Activated CD8-positive, alpha-beta memory T cell treated with anti-CD3 and anti-CD28 coated beads for 1 hour (primary cell): ENCODE measurements at places on chromosomes 6 and 20.

DNA sequence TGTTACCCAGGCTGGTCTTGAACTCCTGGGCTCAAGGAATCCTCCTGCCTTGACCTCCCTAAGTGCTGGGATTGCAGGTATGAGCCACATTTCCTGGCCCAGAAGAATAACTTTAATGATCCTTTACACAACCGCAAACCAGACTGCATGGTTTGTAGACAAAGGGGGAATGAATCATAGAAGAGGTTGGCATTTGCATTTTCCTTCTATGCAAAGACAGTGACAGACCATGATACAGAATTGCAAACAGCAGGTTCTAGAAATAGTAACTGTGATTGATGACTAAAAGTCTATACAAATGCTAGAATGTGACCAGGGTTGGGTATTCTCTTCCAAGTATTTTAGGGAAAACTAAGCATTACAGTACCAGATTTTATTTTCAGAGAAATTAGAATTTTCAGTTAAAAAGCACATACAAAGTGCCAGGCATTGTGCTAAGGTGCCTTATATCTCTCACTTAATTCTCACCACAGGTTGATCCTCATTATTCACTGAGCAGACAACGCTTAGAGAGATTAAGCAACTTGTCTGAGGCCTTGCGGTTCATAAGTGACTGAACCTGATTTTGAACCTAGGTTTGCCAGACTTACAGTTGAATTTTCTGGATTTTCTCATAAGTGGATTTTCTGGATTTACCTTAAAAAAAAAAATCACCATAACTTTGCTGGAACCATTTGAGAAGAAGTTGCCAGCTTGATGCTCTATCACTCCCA lies 146.6 kb downstream of the ZFAND3 start:
- DNase-seq: no peak

DNA sequence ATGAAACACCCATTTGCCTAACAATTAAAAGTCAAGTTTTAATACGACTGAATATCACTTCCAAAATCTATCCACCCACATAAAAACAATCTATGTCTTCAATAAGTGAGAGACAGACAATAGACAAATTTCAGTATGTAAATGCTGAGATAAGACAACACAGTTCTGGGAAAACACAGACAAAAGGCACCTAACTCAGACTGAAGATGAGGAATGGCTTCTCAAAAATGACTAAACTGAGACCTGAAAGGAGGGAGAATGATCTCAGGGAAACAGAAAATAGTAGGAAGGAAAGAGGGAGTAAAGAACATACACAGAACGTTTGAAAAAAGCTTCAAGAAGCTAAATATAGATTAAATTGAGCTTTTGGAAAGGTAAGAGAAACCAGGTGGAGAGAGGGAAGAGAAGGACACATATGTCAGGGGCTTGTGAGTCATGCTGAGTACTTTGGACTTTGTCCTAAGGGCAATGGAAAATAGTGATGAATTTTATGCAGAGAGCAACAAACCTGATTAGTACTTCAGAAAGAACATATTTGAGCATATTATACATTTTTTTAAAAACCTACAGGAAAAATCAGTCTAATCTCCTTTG lies 16.1 kb downstream of the LMBRD1 start:
- DNase-seq: no peak

DNA sequence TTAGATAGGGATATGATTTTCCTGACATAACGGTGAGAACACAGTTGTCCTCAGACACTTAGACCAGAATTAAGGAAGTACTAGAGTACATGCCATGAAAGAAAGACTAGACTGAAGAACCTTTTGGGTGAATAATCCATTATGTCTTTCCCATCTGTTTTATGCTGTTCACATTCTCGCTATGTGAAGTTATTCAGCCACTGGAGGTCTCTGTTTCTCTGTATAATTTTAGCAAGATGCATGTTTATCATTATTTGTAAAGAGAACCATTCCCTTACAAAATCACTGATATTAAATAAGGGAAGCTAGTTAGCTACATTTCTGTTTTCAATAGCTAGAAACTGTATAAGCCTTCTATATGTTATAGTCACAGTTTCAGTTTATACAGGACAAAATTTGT lies 391.9 kb downstream of the CD109 start:
- DNase-seq: no peak

DNA sequence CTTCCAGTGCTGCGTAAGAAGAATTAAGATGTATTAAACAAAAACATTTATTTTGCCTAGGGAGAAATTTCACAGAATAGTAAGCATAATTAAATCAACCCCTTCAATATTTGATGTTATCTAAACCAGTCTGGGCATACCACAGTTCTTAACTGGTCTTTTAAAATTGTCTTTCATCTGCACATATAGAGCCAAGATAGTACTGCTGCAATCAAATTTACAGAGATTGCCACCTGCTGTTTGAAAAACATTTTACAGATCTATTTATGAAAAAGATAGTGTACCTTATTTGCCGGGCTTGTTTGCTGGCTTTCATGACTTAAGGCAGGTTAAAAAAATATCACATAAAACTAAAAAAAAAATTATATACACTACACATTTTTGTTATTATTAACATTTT lies 323.2 kb downstream of the ADGRB3 start:
- no peak for DNase-seq

DNA sequence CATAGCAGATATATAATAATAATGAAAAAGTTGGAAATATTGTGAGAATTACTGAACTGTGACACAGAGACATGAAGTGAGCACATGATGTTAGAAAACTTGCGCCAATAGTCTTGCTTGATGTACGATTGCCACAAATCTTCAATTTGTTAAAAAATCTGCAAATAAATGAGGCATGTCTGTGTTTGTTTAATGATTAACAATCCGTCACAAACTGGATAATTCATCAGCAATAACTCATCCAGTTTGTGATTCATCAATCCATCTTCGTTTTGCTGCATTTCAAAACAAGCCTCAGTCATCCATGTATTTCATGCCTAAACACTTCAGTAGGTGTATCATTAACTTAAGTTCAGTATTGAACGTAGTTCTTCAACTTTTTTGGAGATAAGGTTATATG lies 25.5 kb upstream of the SMIM26 start:
- DNase-seq: no peak
